ENCODE measurements at places on chromosomes 4 and X.

DNA sequence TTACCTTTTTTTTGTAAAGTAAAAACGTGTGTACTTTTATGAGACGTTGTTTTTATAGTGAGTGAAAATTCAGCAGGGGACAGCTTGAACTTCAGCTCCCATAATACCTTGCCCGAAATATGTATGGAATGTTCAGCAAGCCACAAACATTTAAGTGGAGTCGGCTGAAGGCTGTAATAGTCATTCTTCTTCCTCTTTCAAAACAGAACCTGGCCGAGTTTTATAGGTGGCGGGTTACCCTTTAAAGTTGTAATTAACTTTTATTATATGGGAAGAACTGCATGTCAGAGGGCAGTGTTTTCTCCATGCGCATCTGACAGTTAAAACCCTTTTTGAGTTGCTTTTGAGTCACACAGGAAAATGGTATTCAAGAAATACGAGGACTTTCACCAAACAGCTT lies 50.7 kb downstream of the CLDN34 start:
- no peak for DNase-seq

DNA sequence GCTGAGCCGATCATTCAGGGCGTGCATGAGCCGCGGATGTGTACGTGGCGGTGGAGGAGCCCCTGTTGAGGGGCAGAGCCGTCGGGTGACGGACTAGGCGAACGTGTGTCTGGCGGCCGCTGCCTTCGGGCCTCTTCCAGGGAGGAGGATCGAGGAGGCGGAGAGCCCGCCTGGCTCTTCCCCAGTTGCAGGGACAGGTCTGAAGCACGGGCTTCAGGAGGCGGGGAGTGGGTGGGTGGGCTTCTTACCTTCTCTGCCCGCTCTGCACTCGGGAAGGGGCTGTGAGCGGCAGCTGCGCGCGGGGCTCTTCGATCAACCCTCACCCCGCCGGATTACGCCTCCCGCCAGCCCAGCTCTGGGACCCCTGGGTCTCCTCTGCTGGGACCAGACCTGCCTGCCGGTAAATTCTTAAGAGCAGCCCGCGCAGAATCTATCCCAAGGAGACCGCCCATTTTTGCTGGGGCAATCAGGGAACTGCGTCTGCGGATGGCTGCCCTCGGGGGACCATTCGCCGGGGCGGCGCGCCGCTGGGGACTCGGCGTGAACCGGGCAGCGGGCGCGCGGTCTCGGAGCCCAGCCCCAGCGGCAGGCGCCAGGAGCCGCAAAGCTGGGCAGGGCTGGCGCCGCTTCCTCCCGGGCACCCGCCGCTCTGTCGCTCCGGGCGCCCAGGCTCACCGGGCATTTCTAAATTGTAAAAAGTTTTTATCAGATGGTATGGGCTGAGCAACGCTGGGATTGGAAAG lies 4.9 kb downstream of the PLAC8 start:
- DNase-seq = no peak

- no peak for DNase-seq
Observed at GRCh38 chrX:31251336-31251735, 179.5 kb upstream of the FTHL17 start.

DNA sequence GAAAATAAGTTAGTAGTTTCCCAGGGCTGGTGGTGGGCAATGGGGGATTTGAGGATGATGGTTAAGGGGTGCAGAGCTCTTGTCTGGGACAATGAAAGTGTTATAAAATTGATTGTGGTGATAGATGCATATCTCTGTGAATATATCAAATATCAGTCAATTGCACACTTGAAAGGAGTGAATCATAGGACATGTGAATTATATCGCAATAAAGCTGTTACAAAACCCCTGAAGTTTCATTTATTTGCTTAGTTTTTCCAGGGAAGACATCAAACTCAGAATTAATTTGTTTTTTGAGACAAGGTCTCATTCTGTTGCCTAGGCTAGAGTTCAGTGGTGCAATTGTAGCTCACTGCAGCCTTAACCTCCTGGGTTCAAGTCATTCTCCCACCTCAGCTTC lies 17.9 kb upstream of the YIPF6 start:
- DNase-seq = no peak

- no peak for DNase-seq
Observed at GRCh38 chr4:122747883-122748282, 15.4 kb downstream of the BBS12 start.

DNA sequence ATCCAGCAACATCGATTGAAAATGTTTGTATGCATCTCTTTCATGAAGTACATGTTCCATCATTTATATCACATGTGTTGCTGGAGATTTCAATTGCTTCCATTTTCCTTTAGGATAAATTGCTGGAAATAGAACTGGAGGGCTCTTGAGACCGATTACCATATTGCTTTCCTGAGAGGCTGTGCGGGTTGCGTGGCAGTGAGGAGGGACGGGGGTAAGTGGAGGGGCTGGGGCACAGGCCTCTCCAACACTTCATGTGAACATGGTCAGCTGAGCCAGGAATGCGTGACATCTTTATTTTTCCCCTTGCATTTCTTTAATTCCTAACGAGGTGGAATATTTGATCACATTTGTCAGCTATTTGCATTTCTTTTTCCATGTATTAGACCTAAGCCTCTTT lies 144.6 kb downstream of the TBL1X start:
- DNase-seq = no peak

GRCh38 chr4:75306506-75306905 lies 207.7 kb downstream of the RCHY1 start:
- no peak for DNase-seq

- DNase-seq = no peak
Observed at GRCh38 chrX:72176981-72177380, 4.6 kb upstream of the PIN4 start.

DNA sequence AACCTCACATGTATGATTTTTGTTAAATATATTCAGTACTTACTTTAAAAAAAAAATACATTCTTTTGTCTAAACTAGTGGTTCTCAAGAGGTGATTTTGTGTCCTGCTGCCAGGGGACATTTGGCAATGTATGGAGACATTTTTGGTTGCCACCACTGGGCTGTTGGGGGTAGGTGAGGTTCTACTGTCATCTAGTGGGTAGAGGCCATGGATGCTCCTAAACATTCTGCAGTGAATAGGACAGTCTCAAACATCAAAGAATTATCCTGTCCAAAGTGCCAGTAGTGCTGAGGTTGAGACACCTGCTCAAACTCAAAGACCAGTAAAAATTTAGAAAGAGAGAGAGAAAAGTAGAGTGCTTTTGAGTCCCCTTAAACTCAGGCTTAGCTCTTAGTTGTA lies 32.9 kb upstream of the PGM2 start:
- no peak for DNase-seq

GRCh38 chrX:30751497-30751896 lies 98.3 kb downstream of the GK start:
- no peak for DNase-seq

DNA sequence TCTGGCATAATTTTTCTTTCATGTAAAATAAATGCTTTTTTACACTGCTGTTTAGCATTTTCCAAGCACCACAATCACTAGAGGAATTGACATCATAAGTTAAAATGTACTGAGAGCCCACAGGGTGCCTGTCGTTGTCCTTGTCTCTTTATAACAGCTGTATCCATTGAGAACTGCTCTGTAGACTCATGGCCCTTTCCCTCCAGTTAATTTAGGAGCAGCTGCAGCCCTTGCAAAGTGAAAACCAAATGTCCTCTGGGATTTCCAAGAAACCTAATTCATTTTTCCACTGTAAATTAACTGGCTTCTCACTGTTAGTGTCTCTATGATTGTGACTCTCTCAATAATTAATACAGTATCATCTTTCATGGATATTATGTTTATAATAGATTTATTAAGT lies 185.9 kb downstream of the SLC4A4 start:
- no peak for DNase-seq

DNA sequence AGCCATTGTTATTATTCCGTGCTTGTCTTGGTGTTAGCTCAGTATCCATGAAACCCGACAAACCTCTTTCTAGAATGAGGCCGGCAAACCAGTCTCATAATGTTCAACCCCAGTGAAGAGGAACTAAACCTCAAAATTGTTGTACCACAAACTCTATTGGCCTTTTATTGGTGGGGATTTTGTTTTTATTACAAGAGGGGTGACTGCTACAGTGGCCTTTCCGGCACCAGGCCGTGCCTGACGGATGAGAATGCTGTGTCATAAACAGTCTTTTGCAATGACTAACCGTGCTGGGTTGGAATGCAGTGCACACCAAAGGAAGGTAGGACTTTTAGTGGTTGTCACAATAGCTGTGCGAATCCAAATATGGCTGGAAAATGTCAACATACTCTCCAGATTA lies 60.8 kb downstream of the SHROOM2 start:
- DNase-seq = no peak

GRCh38 chr4:31548823-31549222 lies 828.7 kb downstream of the PCDH7 start:
- DNase-seq = no peak

DNA sequence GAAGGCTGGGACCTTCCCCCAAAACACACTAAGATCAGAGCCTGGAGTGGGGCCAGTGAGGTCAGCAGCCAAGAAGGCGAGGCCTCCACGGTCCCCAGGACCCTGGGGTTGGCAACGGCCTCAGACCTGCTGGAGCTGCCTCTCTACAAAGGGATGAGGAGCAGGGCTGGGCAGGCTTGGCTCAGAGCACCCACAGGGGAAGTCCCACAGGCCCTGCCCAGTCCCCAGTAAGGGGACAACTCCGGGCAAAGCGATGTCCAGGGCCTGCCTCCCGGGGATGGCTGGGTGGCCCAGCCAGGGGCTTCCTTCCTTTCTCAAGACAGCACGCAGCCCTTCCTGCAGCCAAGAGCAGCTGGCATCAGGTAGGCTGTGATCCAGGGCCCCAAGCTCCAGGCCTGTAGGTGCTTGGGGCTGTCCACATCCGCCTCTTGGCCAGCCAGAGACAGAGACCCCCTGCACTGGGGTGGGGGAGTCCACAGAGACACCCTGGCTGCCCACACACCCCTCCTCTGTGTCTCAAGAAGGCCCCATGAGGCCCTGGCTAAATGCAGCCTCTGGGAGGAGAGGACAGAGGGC lies 5.7 kb downstream of the MXD4 start:
- no peak for DNase-seq

DNA sequence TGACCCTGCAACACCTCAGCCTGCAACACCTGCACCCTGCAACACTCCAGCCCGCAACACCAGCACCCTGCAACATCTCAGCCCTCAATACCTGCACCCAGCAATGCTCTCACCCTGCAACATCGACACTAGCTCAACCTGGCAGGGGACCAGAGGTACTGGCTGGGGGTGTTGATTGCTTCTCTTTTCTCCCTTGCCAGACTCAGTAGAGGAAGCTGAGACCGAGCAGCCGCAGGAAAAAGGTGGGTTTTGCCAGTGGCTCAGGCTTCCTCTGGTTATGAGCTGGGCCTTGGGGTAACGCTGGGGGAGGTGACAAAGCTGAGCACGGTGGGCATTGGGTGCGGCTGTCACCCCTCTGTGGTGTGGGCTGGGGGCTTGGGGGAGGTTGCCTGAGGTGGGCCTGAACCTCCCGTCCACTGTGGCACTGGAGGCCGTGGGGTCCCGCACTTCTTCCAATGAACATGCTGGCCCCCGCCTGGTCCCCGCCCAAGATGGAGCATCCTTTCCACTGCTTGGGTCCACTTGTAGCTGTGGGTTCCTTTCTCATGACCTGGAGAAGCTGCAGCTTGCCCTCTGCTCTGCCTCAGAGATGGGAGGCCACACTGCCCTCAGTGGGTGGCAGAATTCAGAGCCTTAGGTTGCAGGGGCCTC lies 26.0 kb downstream of the SH3TC1 start:
- no peak for DNase-seq

DNA sequence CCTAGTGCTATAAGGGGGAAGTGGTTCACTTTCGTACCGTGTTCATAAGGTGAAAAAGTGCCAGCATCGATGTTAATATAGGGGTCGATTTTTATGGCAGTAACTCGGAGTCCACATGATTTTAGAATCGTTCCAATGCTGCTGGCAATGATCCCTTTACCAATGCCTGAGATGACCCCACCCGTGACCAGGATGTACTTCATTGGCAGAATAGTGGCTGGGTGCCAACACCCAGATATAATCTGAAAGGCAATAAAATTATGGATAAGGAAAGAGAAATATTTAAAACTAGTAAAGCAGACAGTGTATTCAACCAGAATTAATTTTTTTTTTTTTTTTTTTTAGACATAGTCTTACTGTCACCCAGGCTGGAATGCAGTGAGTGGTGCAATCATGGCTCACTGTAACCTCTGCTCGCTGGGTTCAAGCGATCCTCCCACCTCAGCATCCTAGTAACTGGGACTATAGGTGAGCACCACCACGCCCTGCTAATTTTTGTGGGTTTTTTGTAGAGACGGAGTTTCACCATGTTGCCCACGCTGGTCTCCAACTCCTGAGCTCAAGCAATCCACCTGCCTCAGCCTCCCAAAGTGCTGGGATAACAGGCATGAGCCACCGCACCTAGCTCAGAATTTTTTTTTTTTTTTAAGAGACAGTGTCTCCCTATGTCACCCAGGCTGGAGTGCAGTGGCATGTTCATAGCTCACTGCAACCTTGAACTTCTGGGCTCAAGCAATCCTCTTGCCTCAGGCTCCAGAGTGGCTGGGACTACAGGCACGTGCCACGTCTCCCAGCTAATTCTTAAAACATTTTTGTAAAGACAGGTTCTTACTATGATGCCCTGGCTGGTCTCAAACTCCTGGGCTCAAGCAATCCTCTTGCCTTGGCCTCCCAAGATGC lies 9.5 kb downstream of the CTPS2 start:
- DNase-seq = no peak

DNA sequence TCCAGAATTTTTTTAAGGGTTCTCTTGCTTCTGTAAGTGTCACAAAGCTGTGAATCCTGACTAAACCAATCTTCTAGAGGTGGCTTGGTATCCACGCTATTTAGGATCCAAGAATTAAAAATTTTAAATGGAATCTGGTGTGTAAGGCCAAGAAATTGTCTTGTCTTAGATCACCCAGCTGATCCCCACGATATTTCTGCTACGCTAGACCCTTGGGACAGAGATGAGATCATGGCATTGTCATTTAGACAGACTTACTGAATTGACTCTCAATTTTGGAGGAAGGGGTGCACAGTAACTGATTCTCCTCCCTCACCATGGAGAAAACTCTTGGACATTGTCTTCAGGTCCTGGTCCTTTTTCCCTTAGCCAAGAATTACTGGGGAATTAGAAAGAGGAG lies 5.7 kb downstream of the GPRIN3 start:
- no peak for DNase-seq

GRCh38 chr4:87497159-87497558 lies 32.0 kb downstream of the SPARCL1 start:
- no peak for DNase-seq

GRCh38 chrX:77638397-77638796 lies 147.6 kb downstream of the ATRX start:
- DNase-seq = no peak

DNA sequence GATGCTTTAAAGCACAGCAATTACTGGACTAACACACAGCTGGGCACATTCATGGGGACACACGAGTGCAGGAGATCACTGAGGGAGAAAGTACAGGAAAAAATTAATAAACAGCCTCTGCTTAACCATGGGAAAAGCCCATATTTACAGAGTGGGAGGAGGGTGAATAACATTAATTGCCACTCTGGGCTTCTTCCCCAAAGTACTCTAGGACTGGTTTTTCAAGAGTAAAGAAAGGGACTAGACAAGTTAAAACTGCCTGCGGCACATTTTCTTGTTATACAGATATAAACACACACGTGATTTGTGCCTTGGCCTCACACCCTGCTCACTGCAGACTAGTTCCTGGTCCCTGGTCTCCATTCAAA lies 179.7 kb upstream of the TET2 start:
- DNase-seq = no peak

Measured in HFF-Myc (cell line).